Cerebellum (tissue), 4 donors: ENCODE measurements at places on chromosomes 7 and 10. TPM values are rescaled to one million over a fixed set of nuclear protein-coding genes. Genes with fewer than 3 reads are reported as not detected.

MTPN gene
- 163 TPM for total RNA-seq

GRCh38 chr10:56470701-56471100 is 109.6 kb upstream of the ZWINT start:
- no peak for DNase-seq

IFIT3 gene
- total RNA-seq: 2.4 TPM

OR13A1 gene
- 0.45 TPM for total RNA-seq

CFAP43 gene
- total RNA-seq: 9.1 TPM

GRCh38 chr7:3695602-3696001 is 394.6 kb downstream of the SDK1 start:
- DNase-seq: no peak

SLC16A9 gene
- total RNA-seq: 19.9 TPM

DNA sequence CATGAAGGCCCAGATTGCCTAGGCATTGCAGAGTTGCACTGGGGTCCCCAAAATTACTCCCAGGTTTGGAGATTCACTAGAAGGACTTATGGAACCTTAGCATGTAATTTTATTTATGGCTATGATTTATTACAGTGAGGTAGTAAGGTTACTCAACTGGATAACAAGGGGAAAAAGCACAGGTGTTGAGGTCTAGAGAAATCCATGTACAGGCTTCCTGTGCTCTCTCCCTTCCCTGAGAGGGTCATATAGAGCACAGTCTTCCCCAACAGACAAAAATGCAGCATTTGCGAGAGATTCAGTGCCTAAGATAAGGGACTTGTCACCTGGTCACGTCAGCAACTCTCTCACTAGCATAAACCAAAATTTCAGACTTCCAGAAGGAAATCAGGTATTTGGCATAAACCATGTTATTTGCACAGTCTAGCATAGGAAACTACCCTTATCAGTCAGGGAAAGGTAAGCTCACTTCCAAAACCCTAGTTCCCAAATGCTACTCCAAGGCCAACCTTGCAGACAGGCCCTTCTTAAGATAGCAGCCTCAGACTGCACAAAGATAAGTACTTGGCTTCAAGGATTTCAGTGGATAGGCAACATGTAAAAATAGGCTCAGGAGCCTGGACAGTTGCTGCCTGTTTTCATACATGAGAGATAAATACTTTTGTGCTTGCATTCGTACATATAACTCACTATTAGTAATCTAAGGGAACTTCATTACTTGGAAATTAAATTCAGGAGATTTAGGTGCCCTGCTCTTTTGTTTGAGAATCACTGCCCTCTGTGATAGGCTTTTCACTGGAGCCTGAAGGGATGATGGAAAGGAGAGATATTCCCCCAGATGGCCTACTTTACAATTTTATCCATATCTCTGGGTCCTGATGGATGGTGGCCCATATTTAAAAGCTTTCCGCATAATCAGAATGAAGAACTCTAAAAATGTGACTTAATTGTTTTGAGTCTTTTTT is 378.4 kb upstream of the LRGUK start:
- no peak for DNase-seq

GRCh38 chr7:47914717-47915615 is 33.3 kb downstream of the PKD1L1 start:
- DNase-seq: no peak

DNA sequence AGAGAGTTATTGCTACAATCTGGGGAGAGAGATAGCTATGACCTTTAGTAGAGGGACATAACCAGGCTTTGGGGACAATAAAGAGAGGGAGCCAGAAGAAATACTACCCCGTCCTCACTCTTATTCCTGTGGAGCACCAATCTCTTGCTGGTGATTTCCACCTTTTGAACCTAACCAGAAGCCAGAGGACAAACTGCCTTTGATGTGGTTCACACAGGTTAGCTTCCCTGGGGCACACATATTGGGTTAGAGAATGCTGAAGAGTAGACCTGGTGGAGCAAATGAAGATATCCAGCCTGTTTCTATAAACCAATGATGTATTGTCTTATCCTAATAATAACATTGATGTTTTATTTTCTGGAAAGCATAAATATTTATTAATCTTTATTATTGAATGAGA is 399.3 kb downstream of the HTR7 start:
- DNase-seq: no peak

CCL24 gene
- total RNA-seq: not detected

DNA sequence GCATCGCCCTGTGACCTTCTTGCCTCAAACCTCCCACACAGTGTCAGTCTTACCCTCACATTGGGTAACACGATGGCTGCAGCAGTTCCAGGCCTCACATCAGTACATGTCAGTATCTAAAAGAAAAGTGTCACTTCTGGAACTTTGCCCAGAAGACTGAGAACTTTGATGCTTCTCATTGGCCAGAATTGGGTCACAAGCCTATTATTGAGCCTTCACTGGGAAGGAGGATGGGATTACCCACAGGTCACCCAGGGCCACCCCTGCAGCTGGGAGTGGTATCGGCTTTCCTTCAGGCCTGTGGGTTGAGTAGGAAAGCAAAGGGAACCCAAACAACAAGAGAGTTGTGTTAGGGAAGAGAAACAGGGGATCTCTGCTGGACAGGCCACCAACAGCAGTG is 111.5 kb downstream of the NPY start:
- DNase-seq: no peak

DNA sequence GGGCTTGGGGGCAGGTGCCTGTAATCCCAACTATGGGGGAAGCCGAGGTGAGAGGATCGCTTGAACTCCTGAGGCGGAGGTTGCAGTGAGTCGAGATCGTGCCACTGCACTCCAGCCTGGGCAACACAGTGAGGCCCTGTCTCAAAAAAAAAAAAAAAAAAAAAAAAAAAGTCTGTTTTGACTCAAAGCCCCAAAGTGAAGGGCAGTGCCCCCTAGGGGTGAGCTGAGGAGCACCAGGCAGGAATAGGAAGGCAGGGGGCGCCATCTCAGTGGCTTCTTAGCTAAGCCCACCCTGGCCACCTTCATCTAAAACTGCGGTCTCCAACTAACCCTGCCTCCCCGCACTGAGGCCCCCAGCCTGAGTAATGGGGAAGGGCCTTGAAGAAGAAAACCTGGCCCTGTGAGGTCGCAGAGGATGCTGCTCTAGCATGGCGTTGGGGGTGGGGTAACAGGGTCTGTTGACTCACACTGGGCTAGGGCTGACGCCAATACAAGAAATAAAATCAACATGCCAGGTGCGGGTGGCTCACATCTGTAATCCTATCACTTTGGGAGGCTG is 9.8 kb downstream of the PODXL start:
- DNase-seq: no peak

DNA sequence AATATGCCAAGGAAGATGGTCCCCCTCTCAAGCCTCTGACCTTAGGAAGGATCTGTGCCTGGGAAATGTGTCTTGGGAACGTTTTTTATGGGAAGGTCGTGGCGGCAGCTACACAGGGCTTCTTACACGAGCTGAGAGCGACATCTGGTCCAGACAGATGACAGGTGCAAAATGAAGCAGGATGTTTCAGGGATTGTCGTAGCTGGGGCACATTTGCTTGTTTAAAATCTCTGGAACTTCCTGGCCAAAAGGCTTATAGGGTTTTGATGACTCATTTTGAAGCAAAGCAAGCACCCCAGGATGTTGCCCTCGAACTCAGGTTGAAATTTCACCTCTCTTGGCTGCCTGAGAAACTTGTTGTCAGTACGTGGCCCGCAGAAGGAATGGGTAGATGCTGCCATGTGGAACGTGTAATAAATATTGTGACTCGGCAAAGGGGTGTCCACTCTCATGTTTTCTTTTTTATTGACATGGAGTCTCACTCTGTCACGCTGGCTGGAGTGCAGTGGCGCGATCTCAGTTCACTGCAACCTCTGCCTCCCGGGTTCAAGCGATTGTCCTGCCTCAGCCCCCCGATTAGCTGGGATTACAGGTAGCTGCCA is 117.5 kb downstream of the CAMK1D start:
- DNase-seq: no peak

TBX20 gene
- total RNA-seq: not detected

GCK gene
- total RNA-seq: 7.7 TPM

AKR1D1 gene
- not detected for total RNA-seq

GRCh38 chr7:84549409-84549808 is 354.8 kb upstream of the SEMA3A start:
- no peak for DNase-seq

- no peak for DNase-seq
Measured at GRCh38 chr7:131640686-131641085, 84.3 kb upstream of the PODXL start.

PNLIPRP1 gene
- not detected for total RNA-seq

- no peak for DNase-seq
Measured at GRCh38 chr7:114687238-114687637, 234.7 kb upstream of the MDFIC start.

DNA sequence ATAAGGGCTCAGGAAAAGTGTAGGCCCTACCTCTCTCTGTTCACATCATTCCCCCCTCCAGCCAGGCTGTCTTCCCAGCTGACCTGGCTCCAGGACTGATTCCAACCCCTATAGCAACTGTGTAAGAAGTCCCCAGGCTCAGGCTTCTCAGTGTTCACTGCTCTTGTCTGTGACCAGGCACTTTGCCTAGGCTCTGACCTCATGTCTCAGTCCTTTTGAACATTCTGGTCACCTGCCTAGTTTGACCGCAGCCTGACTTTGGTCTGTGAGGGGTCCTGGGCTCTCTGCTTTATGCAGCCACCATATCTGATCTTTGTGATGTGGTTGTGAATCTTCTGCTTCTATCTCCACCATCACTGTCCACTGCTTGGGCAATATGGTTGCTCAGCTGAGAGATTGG is 24.5 kb downstream of the HIF1AN start:
- DNase-seq: no peak

- DNase-seq: no peak
Measured at GRCh38 chr10:76108563-76109359, 677.3 kb downstream of the LRMDA start.

GRCh38 chr10:112605063-112605462 is 158.0 kb downstream of the VTI1A start:
- DNase-seq: no peak

DNA sequence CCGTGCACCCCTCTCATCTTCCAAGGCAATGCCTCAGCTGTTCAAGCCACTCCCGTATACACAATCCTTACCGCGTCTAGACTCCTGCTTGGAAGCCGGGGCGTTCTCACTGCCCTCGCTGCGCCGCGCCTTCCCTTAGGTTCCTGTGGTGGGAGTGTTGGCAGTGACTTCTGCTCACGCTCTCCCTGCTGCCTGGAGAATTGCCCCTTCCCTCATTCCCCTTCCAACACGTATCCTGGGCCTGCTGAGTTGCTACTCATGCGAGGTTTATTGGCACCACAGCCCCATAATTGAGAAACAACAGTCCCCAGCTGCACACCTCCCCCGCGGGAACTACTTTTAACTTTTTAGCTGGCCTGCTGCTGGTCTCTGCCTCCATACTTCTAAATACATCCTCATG is 31.9 kb downstream of the RBM17 start:
- no peak for DNase-seq
